Activated naive CD4-positive, alpha-beta T cell treated with Interleukin-2 at 50 U/mL for 16 hours (primary cell): ENCODE measurements at places on chromosomes 12 and 14.

GRCh38 chr14:26860111-26860510 is 262.3 kb upstream of the NOVA1 start:
- no peak for DNase-seq

DNA sequence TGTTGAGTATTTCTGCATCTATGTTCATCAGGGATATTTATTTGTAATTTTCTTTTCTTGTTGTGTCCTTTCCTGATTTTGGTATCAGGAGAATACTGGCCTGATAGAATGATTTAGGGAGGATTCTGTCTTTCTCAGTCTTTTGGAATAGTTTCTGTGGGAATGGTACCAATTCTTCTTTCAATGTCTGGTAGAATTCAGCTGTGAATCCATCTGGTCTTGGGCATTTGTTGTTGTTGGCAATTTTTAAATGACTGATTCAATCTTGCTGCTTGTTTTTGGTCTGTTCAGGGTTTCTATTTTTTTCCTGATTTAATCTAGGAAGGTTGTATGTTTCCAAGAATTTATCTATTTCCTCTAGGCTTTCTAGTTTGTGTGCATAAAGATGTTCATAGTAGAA is 170.9 kb upstream of the PDE3A start:
- no peak for DNase-seq

- DNase-seq: no peak
Measured at GRCh38 chr12:108340037-108340436, 926 bp upstream of the CMKLR1 start.

GRCh38 chr12:47276253-47276620 is 196.5 kb upstream of the AMIGO2 start:
- DNase-seq: no peak

DNA sequence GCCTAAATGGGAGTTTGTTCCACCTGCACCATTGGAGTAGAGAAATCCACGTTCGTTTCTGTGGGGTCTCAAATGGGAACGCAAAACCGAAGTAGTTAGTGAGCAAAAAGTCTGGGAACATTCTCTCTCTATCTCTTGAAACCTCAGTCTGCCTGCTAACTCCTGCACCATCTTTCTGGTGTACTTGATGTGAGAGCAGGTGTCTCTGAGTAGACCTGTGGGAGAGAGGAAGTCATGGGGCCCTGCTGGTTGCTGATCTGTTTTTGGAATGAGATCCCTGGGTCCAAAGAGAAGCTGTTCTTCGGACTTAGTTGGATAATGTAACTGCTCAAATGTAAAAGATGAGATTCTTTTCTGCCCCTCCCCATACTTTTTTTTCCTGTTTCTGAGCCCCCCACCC is 57.3 kb downstream of the MAX start:
- no peak for DNase-seq

DNA sequence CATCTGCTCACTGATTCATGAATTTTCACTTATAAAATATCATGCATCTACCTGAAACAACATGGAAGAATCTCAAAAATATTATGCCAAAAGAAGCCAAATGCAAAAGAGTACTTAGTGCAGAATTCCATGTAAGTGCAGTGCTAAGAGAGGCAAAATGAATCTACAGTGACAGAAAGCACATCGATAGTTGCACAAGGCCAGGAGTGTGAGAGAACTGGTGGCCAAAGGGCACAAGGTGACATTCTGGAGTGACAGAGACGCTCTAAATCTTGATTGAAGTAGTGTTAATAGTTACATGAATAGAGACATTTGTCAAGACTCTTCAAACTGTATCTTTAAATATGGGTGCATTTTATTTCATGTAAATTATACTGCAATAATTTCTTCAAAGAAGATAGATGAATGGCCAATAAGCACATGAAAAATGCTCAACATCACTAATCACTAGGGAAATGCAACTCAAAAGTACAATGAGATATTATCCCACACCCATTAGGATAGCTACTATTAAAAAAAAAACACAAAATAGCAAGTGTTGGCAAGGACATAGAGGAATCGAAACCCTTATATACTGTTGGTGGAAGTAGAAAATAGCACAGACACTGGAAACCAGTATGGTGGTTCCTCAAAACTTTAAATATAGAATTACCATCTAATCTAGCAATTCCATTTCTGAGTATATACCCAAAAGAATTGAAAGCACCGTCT is 71.7 kb upstream of the KICS2 start:
- no peak for DNase-seq

DNA sequence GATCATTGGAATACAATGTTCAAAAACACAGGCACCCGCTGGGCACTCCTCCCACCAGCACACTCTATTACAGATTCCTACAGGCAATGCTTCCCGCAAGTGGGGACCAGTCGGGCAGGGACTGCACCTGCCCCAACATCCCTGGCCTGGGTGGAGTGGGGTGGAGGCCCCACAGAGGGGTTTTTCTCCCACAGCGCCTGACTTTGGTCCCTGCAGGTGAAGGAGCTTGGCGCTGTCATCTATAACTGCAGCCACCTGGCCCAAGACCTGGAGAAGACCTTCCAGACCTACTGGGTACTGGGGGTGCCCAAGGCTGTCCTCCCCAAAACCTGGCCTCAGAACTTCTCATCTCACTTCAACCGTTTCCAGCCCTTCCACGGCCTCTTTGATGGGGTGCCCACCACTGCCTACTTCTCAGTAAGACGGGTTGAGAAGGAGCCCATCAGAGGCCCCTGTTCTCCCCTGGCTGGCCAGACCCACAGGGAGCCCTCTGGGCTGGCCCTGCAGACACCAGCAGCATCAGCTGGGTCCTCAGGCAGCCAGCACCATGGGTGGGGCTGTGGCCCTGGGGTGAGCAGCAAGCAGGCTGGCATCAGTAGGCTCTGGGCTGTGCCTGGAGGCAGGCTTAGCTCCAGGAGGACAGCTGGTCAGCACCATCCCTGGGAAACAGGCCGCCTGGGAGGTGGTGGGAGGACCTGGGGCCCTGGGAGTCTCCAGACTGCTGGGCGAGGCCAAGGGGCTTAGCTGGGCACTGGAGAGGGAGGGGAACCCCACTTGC is 6.0 kb downstream of the PLD4 start:
- DNase-seq: no peak

GRCh38 chr12:120283318-120283717 is 8.4 kb downstream of the RNU4-2 start:
- no peak for DNase-seq

DNA sequence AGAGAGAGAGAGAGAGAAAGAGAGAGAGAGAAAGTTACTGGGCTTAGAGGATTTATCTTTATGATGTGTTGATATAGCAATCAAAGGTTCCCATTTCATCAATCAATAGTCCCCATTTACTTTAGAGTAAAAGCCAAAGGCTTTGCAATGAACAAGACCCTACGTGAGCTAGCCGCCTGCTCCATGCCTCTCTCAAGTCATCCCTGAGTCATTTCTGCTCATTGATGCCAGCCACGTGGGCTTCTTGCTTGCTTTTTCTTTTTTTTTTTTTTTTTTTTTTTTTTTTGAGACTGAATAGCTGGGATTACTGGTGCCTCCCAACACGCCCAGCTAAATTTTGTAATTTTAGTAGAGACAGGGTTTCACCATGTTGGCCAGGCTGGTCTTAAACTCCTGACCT is 70.9 kb downstream of the GPR135 start:
- DNase-seq: no peak

DNA sequence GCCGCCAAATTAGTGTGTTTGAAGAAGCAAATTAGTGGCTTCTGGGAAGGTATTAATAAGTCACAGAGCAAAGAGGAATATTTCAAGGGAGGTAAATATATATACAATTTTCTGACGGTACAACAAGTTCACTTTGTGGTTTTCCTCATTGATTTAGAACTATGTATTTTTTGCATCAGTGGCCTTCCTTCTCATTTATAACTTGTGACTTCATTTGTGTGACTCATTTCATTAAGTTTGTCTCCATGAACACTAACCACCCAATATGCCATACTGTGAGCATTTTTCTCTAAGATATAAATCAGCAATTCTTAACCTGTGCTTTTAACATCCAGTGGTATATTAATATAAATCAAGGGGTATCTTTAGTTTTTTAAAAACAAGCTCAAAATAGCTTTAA is 29.3 kb upstream of the ARHGAP5 start:
- DNase-seq: no peak

DNA sequence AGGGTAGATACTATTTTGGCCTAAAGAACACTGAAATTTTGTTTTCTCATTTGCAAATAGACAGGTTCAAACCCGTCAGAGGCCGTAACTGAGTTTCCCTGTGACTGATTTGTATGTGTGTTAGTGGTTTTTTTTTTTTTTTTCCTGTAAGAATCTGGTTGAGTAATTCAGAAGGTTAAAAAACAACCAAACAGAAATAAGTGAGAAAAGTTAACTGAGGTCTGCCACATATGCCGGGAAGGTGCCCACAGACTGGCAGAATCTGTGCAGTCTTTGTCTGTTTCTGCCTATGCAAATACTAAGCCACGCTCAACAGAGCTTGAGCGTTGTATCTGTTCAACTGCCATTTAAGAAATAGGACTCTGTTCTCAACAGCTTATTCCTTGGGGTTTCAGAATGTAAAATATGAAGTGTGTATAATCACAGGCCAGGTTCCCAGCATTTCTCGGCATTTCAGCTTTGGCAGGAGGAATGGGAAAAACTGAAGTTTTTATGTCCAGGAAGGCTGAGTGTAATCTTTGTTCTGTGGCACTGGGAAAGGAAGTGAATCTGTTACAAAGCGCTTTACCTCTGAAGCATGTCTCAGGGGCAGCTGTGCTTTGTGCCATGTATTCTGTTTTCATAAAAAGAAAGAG is 181.9 kb downstream of the PRKCH start:
- DNase-seq: peak; percentile 68

GRCh38 chr12:28294300-28294699 is 104.0 kb downstream of the CCDC91 start:
- no peak for DNase-seq

- no peak for DNase-seq
Measured at GRCh38 chr12:6124411-6125309, at the start of gene VWF. Gene VWF (minus strand): TSS chr12:6124670. CDS start chr12:6123196, 1,474 bp downstream.

- DNase-seq: no peak
Measured at GRCh38 chr12:3003357-3003992, 44.3 kb downstream of the TEAD4 start.

GRCh38 chr12:119444462-119445044 is 110.0 kb downstream of the CCDC60 start:
- DNase-seq: peak; percentile 31

- no peak for DNase-seq
Measured at GRCh38 chr14:38758661-38759060, 344.4 kb downstream of the SEC23A start.

DNA sequence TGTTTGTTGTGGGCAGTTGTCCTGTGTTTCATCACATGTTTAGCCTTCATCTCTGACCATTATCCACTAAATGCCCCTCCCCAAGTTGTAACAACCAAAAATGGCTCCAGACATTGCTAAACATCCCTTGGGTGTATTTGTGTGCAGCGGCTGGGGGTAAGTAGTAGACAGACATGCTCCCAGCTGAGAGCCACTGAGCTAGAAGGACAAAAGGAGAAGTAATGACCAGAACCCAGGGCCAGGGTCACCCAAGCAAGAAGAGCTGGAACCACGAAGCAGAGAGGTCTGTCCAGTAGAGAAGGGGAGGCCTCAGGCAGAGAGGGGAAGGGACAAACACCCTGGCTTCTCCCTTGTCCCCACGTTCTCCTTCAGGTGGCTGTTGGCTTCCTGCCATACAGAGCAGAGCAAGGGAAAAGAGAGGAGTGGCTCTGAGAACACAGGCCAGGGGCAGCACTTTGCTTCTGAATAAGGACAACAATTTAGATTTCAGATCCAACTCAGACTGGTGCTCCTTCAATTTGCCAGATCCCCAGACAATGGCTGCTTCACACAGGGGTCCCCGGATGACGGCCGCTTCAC is 55.2 kb downstream of the NDUFA12 start:
- no peak for DNase-seq

- no peak for DNase-seq
Measured at GRCh38 chr12:83753904-83754303, 1067.2 kb downstream of the TMTC2 start.

- no peak for DNase-seq
Measured at GRCh38 chr14:48568688-48569087, 893.3 kb upstream of the MDGA2 start.
